ENCODE measurements at places on chromosomes 2 and 18.

- no peak for DNase-seq
These were observed 240.3 kb upstream of the ETAA1 start for GRCh38 chr2:67156796-67157195.

GRCh38 chr2:72949045-72949444, 31.7 kb downstream of the EMX1 start:
- DNase-seq = no peak

- DNase-seq = no peak
These were observed 48.3 kb downstream of the ZFP36L2 start for GRCh38 chr2:43178055-43178598.

GRCh38 chr2:205609113-205609512, 73.2 kb upstream of the NRP2 start:
- DNase-seq = no peak

DNA sequence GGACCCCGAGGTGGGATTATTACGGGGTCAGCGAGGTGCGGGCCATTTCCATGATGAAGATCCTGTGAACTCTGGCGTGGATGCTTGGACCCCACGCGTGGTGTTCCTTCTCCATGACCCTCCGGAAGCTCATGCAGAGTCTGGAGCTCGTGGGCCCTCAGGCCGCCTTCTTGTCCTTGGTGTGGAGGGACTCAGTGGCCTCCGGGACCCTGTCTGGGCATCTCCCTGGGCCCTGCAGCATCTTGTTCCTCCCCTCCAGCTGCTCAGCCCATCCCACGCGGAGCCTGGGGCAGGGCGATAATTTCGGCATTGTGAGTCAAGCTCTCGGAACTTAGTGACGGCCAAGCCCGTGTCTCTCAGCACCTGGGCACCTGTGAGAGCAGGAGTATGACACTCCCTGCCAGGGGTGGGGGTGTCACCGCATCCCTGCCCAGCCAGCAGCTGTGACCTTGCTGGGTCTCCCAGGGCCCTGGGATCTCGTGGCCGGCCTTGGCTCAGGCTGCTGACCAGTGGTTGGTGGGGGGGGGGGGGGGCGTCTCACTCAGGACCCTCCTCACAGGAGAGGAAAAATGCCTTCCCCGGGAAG, 24.6 kb downstream of the RTP5 start:
- no peak for DNase-seq

- DNase-seq = no peak
These were observed 24.9 kb upstream of the RHOB start for GRCh38 chr2:20421988-20422370.

GRCh38 chr18:79459946-79460480, 64.3 kb downstream of the NFATC1 start:
- DNase-seq = no peak
